GM20000 (cell line): ENCODE measurements at places on chromosomes 11 and 22.

- no peak for DNase-seq
Measured at GRCh38 chr22:25120761-25121212, 78.9 kb upstream of the CRYBB3 start.

DNA sequence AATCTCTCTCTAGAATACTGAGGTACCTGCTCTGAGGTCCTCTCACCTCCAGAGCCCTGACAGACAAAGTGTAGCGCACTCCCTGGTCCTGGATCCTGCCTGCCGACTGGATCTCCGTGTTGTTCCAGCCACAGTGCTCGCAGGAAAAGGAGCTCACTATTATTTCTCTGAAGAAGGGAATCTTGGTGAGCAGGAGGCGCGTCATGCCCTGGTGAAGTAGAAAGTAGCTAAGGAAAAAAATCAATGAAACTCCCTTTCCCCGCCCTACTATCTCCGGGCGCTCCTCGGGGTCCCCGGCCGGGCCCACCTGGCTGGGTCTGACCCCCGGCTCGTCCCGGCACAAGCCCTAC lies 412 bp downstream of the ZPR1 start:
- DNase-seq: no peak

GRCh38 chr11:67996051-67996450 lies 7.8 kb downstream of the UNC93B1 start:
- no peak for DNase-seq

- no peak for DNase-seq
Measured at GRCh38 chr11:123181767-123182500, 13.1 kb downstream of the CLMP start.

- DNase-seq: no peak
Measured at GRCh38 chr11:119377961-119378667, 3.4 kb downstream of the USP2 start.

GRCh38 chr11:27812341-27812740 lies 112.1 kb upstream of the BDNF start:
- no peak for DNase-seq

DNA sequence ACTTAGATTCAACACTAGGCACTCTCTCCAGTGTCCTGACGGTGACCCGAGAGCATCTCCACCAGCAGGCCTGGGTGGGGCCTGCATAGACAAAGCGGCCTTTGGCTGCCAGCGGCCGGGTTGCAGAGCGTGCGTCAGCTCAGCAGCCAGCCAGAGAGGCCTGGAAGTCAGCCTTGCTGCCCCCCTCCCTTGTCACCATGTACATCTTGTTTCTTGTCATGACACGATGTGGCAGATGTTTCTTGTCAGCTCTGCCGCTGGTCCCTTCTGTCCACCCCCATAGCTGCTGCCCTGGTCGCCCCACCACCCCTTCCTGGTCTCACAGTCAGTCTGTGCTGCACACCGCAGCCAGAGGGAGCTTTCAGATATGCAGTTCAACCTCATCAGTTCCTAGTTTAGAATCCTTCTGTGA lies 33.1 kb upstream of the CBX7 start:
- DNase-seq: no peak

DNA sequence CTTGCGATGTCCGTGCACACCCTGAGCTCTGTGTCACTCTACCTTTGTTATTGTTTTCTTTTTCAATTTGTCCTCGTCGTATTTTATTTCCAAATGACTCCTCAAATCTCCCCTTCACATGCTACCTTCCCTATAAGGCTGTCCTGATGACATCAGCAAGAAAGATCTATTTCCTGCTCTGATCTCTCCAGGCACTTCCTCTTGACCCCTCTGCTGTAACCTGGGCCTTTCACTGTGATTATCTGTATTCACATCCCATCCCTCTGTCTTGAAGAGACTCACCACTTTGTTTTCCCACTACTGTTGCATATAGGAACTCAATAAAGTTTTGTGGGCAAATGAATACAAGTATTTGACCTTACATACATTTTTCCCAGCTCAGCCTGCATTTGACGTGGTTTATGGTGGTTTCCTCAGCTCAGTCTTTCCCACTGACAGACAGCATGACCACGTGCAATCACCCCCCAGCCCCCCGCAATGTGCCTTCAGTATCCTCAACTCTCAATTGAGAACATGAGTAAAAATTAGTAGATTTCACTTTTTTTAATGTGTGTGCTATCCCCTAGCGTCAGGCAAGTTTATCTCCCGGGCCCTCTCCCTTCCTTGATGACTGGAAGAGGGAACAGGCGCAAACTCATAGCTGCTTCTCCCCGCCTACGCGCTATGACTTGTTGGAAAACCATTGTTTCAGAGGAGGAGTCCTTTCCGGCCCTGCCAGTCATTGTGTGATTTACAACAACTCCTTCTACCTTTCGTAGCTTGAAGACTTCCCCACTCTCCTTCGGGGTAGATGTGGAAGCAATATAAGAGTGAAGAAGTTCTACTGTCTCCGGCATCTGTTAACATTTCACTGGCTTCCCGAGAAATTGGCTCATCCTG lies 498.5 kb downstream of the NTM start:
- no peak for DNase-seq

GRCh38 chr11:123143921-123144320 lies 51.1 kb downstream of the CLMP start:
- no peak for DNase-seq

GRCh38 chr11:60910711-60911380 lies 3.1 kb upstream of the TMEM109 start:
- DNase-seq: no peak

- no peak for DNase-seq
Measured at GRCh38 chr11:35146711-35147110, 7.7 kb downstream of the CD44 start.

- no peak for DNase-seq
Measured at GRCh38 chr11:97938789-97939188, 1082.0 kb upstream of the CNTN5 start.

DNA sequence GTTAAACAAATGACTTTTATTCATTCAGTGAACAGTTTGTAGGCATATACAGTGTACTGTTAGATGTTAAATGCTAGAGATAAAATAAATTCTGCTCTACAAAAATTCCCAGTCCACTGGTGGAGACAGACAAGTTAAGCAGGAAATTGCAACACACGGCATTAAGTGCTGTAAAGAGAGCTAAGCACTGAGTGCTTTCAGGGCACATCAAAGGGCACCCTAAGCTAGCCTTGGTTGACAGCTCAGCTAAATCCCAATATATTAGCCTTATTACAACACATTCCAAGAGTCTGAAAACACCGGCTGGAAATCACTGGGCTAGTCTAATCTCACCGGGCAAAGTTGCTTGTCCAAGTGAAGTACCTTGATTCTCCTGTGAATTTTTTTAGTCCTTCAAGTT lies 55.1 kb downstream of the NOX4 start:
- no peak for DNase-seq

- DNase-seq: no peak
Measured at GRCh38 chr11:44840085-44840478, 110.6 kb downstream of the TP53I11 start.

GRCh38 chr11:82194521-82194920 lies 539.1 kb downstream of the FAM181B start:
- no peak for DNase-seq

DNA sequence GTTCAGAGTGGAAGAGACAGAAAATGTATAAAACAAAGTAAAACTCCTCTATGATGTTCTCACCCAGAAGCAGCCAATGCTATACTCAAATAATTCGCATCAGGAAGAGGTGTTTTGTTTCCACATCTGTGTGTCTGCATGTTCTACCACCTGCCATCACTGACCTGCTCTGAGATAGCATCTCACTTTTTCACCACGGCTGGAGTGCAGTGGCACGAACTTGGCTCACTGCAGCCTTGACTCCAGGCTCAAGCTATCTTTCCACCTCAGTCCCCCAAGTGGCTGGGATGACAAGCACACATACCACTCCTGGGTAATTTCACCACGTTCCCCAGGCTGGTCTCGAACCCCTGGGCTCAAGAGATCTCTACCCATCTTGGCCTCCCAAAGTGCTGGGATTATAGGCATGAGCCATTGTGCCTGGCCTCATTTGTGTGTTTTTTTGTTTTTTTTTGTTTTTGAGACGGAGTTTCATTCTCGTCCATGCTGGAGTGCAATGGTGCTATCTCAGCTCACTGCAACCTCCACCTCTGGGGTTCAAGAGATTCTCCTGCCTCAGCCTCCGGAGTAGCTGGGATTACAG lies 14.4 kb downstream of the TALDO1 start:
- no peak for DNase-seq

GRCh38 chr11:1226986-1227550 lies 4.2 kb downstream of the MUC5B start:
- peak; percentile 36 for DNase-seq

DNA sequence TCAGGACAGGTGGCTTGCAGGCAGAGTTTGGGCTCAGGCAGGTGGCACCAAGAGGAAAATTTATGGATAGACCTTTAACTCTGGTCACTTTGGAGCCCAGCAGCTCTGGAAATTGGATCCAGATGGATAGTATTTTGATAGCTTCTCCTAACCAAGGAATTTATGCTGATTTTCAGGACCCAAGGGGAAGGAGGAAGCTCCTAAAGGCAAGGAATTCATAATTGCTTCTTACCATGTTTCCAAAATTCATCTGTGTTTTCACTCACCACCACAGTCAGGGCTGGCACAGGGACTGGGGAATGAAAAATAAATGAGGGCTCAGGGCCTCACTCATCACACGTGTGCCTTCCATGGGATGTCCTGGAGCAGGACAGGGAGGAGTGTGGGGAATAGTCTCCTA lies 317.8 kb downstream of the ST3GAL4 start:
- no peak for DNase-seq

DNA sequence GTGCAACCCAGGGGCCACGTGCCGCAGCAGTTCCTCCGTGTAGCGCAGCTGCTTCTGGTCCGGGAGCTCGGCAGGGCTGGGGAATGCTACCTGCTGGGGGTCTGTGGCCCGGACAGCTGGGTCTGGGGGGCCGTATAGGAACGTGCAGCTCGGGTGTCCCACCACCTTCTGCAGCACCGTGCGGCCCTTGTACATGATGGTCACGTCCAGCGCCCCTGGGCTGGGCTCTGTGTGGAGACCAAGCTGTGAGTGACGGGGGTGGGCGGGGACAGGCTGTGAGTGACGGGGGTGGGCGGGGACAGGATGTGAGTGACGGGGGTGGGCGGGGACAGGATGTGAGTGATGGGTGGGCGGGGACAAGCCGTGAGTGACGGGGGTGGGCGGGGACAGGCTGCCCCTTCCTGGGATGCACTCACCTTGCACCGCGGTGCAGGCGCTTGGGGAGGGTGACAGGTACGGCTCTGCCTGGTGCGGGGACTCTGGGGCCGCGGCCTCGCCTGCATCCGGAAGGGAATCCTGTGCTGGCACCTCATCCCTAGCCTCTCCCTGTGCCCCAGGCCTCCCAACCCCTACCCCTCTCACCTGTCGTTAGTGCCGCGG lies 2.3 kb downstream of the IRF7 start:
- peak; percentile 86 for DNase-seq

GRCh38 chr22:26342745-26343410 lies 86.2 kb upstream of the ASPHD2 start:
- no peak for DNase-seq

DNA sequence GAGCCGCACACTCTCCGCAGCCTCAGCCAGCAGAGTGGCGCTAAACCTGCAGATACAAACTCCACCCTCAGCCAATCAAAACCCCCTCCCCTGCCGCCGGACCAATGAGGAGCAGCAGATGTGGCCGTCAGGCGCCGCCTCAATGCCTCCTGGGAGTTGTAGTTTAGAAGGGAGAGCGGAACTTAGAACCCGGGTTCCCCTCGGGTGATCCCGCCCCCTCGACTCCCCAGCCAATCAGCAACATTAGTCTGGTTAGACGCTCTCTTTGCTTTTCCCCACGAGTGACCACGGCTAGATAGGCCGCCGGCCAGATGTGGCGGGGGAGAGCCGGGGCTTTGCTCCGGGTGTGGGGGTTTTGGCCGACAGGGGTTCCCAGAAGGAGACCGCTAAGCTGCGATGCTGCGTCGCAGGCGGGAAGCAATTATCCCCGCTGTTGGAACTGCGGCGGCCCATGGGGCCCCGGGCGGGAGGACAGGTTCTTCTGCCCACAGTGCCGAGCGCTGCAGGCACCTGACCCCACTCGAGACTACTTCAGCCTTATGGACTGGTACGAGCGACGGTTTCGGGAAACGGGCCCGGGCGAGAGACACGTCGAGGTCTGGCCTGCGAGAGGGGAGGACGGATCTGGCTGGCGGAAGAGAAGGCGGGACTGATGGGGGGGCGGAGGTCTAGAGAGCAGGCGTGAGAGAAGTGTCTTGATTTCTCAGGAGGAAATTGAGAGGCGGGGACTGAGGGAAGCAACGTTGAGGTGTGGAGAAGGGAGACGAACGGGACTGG lies at the start of the genes CHEK2 and HSCB:
Gene CHEK2 (minus strand): TSS at position 36 of the 777 bp plus-strand sequence. CDS start 7,099 bp downstream, outside the sequence.
Gene HSCB (plus strand): TSS at position 255 of the 777 bp plus-strand sequence. CDS start 57 bp downstream, at position 312.
- DNase-seq: peak; percentile 93

GRCh38 chr11:71310184-71310583 lies 57.8 kb upstream of the SHANK2 start:
- no peak for DNase-seq
